ENCODE measurements at places on chromosomes 4 and X.

GRCh38 chrX:72169008-72169728, 12.4 kb upstream of the PIN4 start:
- DNase-seq, result no peak

- DNase-seq, result no peak
Observed at GRCh38 chrX:1224954-1225353, 12.5 kb upstream of the CRLF2 start.

GRCh38 chrX:36436361-36436760, 516.8 kb downstream of the CFAP47 start:
- no peak for DNase-seq

- no peak for DNase-seq
Observed at GRCh38 chr4:140078366-140078765, 75.6 kb downstream of the MAML3 start.

DNA sequence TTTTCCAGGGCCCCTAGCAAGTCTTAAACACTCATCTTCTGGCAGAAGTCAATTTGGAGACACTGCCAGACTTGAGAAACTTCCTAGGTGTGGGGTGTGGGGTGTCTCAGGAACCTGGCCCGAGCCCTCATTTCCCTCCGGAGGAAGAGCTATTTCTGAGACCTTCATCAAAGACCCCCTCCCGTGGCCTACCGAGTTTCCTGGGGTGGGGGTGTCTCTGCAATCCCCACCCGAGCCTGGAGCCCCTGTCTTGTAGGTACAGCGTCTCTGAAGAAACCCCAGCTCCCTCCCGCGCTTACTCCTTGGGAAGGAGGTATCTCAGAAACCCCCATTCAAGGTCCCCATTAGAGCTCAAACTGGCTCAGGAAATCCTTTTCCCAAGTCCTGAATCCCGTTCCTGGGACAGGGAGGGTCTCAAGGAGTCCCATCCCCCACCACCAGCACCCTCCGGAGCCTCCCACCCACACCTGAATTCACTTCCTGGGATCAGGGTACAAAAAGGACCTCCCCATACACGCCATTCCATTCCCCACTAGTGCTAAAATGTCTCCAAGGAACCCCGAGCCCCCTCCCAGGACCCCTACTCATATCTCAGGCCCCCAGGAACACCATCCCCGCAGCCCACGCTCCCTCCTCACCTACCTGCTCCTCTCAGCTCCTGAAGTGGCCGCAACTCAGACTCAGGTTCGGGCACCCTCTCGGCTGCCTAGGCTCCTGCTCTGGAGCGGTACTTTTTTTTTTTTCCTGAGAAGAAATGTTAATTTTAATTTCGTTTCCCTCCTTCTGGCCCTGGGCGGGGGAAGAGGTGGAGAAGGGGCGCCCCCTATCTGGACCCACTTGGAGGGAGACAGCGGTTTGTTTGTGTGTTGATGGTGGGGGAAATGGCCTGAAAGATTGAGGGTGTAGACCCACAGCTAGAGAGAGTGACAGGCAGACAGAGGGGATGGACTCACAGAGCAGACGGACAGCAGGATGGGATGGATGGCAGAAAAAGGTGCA, 1.1 kb downstream of the SLC38A5 start:
- DNase-seq, result peak; percentile 30

- DNase-seq, result no peak
Observed at GRCh38 chrX:148448686-148449085, 51.7 kb upstream of the AFF2 start.

- DNase-seq, result no peak
Observed at GRCh38 chr4:158443731-158444130, 78.0 kb upstream of the RXFP1 start.

DNA sequence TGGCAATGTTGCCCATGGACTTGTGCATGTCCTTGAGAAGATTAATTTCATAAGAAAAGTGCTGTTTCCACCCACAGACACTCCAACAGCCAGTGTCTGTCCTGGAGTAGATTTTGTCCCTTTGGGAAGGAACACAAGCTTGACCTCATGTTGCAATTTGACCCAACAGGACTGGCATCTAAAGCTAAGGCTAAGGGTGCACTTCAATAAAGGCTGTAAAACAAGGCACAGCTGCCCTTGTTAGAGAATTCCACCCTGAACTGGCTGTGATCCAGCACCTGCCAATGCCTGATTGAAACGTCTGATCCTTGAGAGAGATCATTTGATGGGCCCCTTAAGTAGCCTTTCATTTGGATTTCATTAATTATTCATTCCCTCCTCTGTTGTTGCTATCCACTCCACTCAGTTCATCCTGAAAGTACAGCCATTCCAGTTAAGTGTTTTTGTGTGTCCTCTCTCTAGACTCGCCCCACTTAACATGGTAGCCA, 56.2 kb downstream of the CD99L2 start:
- no peak for DNase-seq

- no peak for DNase-seq
Observed at GRCh38 chr4:173436149-173436579, 37.2 kb upstream of the SCRG1 start.

GRCh38 chrX:71998836-71999509, 88.3 kb downstream of the NHSL2 start:
- no peak for DNase-seq

DNA sequence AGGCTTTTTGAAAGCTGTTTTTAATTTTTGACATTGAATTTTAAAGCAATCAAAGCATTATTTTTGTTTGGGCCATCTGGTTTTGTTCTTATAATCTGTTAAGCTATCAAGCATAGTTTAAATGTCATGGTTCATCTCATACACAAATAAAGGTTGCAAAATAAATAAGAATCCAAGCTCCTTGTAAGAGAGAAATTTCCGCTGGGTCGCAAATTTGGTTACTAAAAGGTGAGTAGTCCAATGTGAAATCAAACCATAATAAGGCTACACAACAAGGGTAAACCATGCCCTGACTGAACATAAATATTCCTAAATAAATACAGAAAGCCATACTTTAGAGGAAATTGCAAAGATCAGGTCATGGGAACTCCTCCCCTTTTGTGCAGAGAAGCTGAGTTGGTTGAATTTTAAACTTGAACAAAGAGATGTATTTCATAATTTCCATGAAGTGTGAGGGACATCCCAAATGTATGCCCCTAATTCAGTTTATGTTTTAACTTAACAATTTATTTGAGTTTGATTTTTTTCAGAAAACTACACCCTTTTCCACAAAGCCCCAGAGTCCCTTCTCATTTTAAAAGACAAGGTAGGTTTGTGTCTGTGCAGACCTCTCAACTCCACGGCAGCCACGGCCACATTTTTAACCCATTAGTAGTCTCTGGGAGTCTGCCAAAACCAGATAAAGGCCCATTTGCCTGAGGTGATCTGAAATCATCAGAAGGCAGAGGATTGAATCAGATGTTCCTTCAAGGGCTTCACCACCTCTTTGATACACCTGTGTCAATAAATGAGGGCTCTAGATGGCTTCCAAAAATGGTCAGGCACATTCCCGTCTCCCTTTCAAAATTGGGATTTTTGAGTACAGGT, 85.2 kb downstream of the PLAC1 start:
- no peak for DNase-seq

DNA sequence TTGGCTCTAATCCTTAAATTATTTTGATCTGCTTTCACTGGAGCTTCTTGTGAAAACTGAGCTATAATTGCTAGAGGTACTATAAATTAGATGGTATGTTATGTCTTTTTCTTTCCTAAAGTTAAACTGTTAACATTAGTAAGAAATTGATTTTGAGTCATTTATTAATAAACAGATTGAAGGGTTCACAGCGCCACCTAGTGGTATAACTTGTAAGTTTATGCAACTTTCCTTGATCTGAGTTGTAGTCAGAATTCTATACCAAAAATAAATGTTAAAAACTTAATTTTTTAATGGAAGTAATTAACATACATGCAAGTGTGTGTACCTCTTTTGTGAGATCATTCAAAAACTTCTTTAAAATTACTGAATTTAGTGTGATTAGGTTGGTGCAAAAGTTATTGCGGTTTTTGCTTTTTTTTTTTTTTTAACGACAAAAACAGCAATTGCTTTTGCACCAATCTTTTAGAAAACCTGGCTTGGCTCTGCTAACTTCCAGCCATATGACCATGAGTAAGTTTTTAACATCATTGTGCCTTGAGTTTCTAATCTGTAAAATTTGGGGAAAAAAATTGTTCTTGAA, 151.5 kb downstream of the CENPC start:
- DNase-seq, result no peak

GRCh38 chr4:37139987-37140386, 104.6 kb upstream of the NWD2 start:
- no peak for DNase-seq

DNA sequence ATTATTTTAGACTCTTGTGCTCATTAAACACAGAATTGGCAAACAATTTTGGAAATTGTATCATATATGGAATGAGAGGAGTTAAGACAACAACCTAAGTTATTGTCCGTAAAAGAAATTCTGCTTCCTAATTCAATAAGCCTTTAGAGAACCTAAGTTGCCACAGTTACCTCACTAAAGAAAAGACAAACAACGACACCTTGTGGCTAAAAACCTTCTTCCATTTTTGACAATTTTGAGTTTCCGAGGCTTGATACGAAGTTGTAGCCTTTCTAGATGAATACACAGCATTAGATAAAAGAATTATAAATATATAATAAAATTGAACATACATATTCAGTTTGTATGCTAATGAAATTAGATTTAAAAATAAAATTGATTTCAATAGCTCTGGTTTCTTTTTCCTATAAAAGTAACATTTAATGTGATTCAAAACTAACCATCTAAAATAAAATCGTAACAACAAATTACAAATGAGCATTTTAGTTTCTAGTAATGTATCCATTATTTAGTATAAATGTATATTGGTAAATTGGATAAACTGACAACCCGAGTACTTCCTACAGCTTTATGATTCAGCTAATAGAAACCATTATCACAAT, 275.1 kb downstream of the GPM6A start:
- DNase-seq, result no peak

GRCh38 chr4:27701606-27702005, 841.0 kb downstream of the STIM2 start:
- DNase-seq, result no peak

DNA sequence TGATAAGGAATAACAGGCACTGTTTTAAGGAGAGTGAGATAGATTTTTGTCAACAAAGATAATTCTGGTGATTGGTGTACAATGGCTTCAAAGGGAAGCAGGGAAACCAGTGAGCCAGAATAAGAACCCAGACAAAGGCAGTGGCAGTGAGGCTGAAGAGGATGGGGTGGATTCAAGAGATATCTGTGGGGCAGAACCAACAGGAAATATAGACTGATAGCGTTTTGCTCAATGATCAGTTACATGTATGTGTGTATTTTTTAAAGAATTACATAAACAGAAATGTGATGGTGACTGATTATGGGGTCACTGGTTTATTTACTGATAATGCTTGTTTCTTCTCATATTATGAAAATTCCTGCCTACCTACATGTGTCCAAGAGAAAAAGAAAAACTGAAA, 66.4 kb downstream of the AMMECR1 start:
- DNase-seq, result no peak

GRCh38 chr4:167088115-167088514, 146.2 kb downstream of the SPOCK3 start:
- no peak for DNase-seq

DNA sequence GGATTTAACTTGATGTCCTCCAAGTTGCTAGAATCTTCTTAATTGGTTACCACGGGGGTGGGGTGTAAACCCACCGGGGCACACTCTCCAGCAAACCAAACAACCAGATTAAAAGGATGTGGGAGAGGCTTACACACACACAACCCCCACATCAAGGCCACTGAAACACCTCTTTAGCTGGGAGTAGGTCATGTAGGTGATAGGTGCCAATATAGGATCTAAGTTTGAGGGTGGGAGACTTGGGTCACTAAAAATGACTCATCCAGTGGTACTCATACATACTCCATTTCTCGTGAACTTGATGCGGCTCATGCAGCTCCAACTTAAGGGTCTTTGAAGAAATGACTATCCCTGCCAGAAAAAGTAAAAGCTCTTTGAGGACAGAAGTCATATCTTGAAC, 20.5 kb upstream of the CD40LG start:
- DNase-seq, result no peak

GRCh38 chr4:124019749-124020549, 623.4 kb downstream of the SPRY1 start:
- DNase-seq, result no peak

DNA sequence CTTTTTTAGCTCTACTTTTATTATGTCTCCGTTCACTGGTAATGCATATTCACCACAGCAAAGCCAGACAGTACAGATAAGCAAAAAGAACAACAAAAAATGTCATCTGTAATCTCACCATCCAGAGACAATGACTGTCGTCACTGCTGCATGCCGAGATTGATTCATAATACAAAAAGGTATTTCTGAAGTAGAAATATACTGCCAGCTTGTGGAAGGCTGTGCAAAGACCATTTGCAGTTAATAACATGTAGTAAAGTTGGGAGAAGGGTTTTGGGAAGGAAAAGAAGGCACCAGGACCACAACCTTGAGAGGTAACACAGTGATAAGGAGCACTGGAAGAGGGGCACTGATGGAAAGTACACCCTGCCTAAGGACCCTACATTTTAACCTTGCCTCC, 223.0 kb upstream of the ZIC3 start:
- DNase-seq, result no peak

GRCh38 chrX:147917700-147918695, 6.3 kb downstream of the FMR1 start:
- DNase-seq, result peak; percentile 1

- DNase-seq, result no peak
Observed at GRCh38 chrX:41326431-41326830, 7.5 kb upstream of the DDX3X start.

GRCh38 chrX:30895370-30895769, 6.3 kb upstream of the TAB3 start:
- DNase-seq, result no peak

DNA sequence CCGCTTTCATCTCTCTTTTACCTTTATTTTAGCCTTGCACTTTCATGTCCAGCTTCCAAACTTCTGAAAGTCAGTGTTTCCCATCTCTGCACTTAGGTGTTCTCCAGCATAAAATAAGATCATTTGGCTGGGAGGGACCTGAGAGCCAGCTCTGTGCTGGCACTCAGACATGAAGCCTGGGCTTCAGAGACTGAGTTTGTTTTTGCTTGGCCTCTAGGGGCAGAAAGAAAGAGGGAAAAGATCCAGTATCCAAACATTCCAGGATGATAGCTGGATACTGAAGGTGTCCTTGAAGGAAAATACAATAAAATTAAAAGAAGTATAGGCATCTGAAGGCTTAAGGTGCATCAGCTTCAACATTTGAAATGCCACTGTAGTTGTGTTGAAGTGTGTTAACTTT, 202.4 kb upstream of the ZIC3 start:
- DNase-seq, result no peak

DNA sequence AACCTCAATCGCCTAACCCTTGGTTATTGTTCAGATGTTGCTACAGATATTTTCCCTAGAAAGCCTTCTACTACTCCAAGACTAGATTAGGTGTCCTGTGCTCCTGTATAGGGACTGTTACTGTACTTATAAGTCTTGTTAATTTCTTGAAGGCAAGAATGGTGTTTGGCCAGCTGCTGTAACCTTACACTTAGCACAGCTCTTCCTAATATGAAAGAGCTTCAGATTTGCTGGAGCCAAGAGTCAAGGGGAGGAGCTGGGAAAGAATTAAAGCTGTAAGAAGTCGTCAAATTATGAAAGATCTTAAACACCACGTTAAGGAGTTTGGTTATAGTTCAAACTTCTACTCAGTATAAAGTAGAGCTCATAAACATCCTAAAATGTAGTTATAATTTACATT, 245.9 kb upstream of the TLL1 start:
- DNase-seq, result no peak

GRCh38 chrX:18565727-18566126, 106.2 kb downstream of the RS1 start:
- no peak for DNase-seq
